CD4-positive, CD25-positive, alpha-beta regulatory T cell (primary cell): ENCODE measurements at places on chromosomes 13 and 19.

GRCh38 chr13:112105892-112106291, 38.9 kb downstream of the SOX1 start:
- DNase-seq, result no peak

- DNase-seq, result no peak
These were observed 177.3 kb downstream of the TSHZ3 start for GRCh38 chr19:31171936-31172335.

DNA sequence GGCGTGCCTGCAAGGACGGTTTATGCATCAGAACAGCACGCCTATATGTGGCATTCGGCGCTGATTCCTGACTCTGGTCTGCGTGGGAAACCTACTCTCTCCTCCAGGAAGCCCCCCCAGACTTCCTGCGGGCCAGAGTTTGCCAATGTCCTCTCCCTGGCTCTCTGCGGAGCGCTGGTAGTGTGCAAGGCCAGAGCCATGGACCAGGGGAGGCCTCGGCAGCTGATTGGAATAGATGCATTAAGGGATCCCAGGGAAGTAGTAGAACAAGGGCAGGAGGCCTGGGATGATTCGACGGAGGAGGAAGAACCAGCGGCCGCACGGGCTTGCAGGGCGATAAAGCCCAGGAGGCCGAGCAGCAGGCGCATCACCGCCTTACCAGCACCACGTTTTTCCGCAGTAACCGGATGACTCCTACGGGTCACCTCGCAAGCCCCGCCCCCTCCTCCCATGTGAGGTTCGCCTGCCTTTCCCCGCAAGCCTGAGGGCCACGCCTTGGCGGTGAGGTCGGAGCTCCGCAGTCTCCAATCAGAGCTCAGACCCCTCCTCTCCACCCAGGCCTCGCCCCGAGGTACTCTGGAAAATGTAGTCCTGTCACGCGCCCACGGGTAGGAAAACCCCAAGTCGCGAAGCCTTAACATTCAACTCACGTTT, 5.0 kb downstream of the CLEC11A start:
- peak; percentile 34 for DNase-seq

DNA sequence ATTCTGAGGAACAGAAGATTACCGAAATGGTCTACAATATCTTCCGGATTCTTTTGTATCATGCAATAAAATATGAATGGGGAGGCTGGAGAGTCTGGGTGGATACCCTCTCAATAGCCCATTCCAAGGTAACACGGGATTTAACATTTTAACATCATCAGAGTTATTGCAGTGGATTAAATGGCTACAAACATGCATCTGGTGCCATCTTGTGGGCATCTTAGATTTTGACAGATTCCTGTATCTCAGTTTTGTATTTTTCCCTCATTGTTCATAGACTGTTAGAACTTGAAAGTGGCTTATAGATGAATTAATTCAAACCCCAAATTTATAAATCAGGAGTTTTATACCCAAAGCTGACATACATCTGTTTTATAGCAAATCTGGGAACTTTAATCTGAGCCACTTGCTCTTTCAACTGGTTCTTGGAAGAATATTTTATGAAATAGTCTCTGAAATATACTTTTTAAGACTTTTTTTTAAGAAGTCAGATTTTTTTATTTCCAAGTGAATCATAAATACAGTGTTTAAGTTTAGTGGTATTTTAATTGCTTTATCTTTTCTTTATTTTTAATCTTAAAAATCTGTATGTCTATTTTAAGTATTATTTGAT, 215.2 kb downstream of the NBEA start:
- DNase-seq, result no peak

- no peak for DNase-seq
These were observed 188.4 kb downstream of the ITGBL1 start for GRCh38 chr13:101640788-101641400.

GRCh38 chr13:98508685-98509084, 68.2 kb downstream of the STK24 start:
- DNase-seq, result no peak

- no peak for DNase-seq
These were observed 11.6 kb downstream of the IGFL2 start for GRCh38 chr19:46159418-46160232.

- no peak for DNase-seq
These were observed 46.4 kb downstream of the DLEU7 start for GRCh38 chr13:50797091-50797490.

DNA sequence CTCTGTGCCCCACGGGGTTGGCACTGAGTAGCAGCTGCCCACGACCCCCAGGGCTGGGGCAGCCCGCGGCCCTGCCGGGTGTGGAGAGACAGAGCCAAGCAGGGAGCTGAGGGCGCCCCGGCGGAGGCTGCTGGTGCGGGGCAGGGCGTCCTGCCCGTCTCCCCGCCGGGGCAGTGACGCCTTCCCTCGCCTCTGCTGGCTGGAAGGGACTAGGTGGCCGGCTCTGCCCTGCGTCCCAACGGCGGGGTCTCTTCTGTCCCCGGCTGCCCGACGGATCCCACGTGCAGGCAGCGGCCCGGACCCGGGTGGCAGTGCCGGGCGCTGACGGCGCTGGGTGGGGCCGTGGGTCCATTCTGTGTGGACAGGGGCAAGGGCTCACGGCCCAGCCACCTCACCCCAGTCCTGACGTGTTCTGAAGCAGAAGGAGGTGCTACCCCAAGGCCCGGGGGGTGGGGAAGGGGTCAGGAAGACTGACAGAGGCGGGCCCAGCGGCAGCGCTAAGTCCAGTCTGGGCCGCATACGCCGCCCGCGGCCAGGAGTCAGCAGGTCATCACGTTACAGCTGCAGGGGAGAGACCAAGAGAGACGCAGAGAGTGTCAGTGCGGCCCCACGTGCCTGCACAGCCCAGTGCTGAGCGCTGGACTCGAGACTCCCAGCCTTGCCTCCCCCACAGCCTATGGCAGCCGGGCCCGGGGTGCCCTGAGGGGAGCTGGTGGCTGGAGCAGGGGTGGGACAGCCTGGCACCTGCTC, 15.1 kb upstream of the PLPP2 start:
- DNase-seq, result no peak

DNA sequence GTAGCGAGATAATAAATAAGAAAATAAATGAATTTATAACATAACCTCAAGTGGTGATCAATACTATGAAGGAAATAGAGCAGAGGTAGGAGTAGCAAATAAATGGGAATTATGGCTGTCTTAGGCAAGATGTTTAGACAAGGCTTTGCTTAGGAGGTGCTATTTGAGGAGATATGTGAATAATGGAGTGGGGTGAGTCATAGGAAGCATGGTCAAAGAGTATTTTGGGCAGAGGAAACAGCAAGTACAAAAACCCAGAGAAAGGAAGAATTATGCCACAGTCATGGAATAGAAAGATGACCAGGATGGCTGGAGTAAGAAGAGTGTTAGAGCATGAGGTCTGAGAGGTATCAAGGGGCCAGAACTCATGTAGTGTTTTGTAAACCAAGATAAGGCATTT, 33.6 kb upstream of the LPAR6 start:
- no peak for DNase-seq

GRCh38 chr19:39060171-39060570, 24.0 kb upstream of the ACP7 start:
- no peak for DNase-seq

DNA sequence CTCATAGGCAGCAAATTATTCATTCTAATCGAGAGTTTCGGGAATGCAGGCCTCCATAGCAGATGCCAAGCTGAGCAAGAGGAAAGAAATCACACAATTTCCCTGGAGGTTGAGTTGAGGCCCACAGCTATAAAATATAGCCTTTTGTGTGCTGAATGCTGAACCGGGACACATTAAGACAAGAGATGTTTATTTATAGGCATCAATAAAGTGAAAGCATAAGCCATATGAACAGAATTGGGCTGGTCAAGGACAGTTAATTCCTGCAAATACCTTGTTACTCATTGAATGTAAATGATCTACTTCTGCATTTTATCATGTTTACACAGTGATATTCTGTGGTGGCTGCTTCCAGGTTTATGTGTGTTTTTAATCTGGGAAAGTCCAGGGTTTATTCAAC, 461.7 kb downstream of the KLF12 start:
- DNase-seq, result no peak

DNA sequence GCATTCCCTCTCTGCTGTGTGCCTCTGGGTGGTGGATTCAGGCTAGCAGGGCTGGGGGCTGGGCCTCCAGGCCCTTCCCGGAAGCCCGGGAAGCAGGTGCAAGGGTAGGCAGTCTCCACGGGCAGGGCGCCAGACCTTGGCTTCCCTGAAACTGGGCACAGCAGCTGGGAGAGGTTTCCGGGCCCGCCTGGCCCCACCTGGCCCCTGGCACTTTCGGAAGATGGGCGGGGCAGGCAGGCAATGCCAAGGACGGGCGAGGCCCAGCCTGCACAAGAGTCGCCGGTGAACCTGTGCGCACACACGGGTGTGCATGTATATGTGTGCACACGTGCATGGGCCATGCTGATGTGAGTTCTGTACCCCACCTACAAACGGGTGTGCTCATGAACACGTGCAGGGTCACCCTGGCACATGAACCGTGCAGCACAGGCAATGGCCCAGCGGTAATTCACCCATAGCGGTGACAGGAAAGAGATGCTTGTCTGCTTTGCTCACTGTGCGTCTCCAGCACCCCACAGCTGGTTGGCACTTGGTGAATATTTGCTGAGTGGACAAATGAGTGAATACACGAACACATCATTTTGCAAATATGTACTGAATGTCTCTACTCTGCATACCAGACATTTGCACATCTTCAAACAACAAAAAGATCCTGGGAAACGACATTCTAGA, 15.3 kb downstream of the GADD45B start:
- peak; percentile 53 for DNase-seq

GRCh38 chr19:39474139-39474620, 6.5 kb upstream of the TIMM50 start:
- DNase-seq, result peak; percentile 60

DNA sequence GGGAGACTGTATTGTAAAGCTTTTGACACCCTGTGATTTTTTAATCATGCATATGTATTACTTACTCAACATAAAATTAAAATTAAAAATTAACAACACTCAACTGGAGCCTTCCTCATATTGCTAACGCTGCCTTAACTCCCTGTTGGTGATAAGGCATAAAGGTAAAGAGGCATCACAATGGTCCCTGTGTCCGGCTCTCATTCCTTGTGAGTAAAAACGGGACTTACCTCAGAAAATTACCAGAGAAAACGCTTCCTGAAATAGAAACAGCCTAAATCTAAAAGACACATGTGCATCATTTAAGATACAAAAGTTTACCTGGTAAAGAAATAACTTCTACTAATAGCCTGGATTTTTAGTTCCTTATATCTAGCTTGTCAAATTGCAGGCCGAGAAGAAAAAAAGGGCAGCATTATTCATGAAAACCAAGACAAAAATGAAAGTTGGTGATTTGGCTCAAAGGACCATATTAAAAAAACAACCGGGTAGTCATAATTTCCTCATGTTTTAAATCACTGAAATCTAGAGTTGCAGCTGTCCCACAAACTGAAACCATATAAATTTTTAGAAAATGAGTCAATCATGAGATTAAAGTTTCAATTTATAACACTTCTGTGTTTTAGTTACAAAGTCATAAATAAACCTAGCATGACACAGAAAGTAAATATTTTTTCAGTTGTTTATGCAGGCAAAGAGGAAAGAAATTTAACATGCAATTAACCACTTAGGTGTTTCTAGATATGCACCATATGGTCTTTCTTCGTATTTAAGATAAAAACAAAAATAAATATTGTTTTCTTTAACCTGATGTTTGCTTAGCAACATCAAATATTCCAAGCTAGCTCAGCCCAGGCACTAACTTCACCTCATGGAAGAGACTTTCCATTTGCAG, 94.7 kb downstream of the MIPEP start:
- peak; percentile 3 for DNase-seq

GRCh38 chr13:98216135-98216565, 39.1 kb upstream of the RNF113B start:
- no peak for DNase-seq

DNA sequence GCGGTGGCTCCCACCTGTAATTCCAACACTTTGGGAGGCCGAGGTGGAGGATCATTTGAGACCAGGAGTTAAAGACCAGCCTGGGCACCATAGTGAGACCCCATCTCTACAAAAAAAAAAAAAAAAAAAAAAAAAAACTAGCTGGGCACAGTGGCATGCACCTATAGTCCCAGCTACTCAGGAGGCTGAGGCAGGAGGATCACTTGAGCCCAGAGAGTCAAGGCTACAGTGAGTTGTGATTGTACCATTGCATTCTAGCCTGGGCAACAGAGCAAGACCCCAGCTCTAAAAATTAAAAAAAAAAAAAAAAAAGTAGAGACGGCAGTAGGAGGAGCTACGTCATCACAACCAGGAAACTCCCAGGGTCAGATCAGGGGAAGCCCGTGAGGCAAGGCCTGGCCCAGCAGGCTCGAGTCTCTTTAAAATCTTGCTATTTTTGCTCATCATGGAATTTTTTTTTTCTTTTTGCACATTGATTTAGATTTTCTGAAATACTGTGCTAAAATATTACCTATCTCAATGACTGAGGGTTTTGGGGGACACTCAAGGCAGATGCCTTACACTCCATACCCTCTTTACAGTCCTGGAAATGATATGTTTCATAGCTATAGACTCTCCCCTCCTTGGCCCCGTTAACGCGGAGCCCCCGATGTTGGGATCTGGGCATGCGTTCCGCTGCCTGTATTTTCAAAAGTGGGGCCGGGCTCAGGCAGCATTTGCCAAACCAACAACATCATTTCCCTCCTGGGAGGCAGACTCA, 44.4 kb upstream of the USE1 start:
- no peak for DNase-seq

- no peak for DNase-seq
These were observed 7.9 kb downstream of the IFNL1 start for GRCh38 chr19:39304185-39304513.

GRCh38 chr19:16283210-16284061, 41.2 kb upstream of the KLF2 start:
- DNase-seq, result no peak

DNA sequence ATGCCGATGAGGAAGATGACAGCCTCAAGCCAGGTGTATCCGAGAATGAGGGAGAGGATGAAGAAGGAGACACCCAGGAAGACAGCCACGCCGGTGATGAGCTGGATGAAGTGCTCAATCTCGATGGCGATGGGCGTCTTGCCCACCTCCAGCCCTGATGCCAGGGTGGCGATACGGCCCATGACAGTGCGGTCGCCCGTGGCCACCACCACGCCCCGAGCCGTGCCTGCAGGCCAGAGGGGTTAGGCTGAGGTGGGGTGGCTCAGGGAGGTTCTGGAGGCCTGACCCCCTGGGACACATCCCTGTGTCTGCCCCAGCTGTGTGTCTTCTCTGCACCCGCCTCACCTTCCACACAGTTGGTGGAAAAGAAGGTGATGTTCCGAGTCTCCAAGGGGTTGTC, 9.1 kb downstream of the ATP1A3 start:
- no peak for DNase-seq

DNA sequence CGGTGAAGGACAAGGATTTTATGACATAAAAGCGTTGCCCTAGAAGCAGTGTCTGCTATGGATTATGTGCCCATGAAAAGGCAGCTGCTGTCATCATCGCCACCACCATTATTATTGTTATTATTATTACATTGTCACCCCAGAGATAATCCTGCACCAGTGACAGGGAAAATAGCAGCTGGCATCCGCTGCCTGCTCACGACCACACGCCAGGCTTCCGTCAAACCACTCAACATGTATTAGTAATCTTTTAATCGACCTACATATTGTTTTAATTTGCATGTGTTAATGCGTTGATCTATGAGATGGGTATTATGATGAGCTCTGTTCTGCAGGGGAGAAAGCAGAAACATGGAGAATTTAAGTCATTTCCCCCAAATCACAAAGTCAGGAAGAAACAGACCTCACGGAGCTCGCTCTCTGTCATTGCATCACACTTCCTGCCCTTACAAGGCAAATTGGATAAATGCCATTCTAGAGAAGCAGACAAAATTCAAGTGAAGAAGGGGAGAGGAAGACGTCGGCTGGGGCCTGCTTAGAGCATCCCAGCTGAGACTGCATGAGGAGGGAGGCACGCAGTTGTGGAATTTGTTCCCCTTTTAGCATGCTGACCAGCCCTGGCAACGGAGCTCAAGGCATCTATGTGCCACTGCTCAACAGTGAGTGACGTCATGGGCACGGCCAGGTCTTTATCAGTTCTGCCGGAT, at the start of gene FFAR3:
Gene FFAR3 (plus strand): TSS at position 594 of the 707 bp plus-strand sequence. CDS start 431 bp downstream, outside the sequence.
- peak; percentile 4 for DNase-seq
